ENCODE measurements at places on chromosomes 5 and 9.

DNA sequence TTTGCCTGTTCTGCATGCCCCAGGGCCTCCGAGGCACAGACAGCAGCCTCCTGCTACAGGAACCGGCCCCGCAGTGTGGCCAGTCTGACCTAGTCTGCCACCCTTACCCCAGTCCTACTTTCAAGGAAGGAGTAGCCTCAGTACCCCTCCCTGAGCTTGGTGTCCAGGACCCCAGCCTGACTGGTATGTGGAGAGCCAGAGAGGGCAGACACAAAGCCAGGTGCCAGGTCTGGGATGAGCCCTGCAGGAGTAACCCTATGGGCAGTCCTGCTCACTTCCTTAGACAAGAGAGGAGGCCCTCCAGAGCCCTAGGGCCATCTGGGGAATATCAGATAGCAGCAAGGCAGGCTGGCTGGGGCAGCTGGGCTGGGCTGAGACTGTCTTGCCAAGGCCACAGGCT is 67.8 kb downstream of the NRG2 start:
- no peak for DNase-seq

GRCh38 chr5:6718161-6718681 is 5.0 kb downstream of the TENT4A start:
- no peak for DNase-seq

DNA sequence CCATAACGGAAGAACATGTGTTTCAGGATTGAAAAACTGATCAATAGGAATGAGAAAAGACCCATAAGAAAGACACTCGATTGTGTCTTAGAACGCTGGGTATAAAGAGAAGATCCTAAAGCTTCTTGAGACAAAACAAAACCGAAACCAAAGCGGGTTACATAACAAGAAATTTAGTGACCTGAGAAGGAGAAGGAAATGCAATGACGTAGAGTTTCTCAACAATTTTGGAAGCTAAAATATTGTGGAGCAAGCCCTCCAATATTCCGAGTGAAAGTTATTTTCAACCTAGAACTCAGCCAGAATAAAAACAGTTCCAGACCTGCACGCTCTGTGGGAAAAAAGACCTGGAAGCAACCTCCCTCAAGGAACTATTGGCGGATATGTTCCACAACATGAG is 81.9 kb upstream of the FREM1 start:
- DNase-seq: no peak

DNA sequence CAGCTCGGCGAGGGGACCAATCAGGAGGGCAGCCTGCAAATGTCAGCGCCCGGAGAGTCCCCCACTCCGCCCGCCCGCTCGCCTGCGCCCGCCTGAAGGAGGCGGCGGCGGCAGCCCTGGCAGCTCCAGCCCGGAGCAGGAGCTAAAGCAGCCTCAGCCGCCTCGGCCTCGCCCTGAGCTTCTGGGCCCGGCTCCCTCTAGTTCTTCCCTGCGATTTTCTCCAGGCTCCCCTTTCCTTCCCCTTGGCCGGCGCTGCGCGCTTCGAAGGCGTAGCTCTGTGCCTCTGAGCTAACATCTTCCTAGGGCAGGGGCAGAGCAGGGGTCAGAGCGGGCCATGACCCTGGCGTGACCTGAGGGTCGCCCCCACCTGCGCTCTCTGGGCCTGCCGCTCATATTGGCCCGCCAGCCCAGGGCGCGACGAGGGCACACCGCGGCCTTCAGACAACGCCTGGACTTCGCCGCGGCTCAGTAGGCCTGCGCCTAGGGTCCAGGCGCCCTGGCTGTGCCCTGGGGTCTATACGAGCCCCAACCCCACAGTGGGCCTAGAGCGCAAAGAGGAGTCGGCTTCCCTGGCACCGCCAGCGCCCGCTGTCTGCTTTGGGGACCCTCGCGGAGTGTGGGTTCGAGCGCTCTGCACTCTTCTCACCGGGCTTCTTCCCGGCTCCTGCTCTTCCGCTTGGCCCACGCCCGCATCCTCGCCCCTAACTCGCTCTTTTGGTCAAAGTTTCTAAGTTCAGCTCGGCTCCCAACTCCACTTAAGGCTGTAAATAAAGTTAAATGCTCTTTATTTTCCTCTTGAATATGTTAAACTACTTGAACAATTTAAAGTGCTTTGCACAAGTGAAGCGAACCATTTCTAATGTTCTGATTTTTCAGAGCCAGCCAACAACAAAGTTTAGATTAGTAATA is 504 bp upstream of the OTP start:
- no peak for DNase-seq

- DNase-seq: no peak
These were observed 20.1 kb downstream of the PDE6A start for GRCh38 chr5:149924486-149924885.

GRCh38 chr5:60183881-60184280 is 290.4 kb upstream of the PDE4D start:
- DNase-seq: no peak

DNA sequence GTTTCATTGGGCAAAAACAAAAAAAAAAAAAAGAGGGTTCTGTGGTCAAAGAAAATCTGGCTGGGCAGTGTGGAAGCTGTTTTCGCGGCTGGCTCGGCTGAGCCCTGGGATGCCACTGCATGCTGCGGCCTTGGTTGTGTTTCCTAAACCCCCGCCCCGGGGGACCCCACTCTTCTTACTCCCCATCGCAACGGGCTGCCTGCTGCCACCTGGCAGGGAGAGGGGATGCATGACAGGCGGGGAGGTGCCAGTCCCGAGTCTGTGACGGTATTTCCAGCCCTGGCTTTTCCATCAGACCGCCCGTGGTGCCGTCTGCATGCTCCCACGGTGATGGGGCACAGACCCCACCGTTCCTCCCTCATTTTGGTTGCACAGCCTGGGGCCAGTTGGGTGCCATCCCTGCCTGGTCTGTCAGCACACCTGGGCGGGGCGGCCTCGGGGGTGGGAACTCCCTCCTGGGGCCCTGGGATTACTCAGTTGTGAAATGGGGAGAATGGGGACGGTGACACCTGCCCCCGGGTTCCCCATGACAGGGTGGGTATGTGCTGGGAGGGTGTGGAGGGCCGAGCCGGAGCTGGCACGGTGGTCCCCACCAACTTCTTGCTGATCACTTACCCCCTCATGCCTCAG is 101.0 kb downstream of the RXRA start:
- DNase-seq: no peak

- DNase-seq: no peak
These were observed 213.4 kb downstream of the LURAP1L start for GRCh38 chr9:12988258-12988657.

GRCh38 chr5:35066260-35066795 is 18.6 kb upstream of the AGXT2 start:
- no peak for DNase-seq

- DNase-seq: no peak
These were observed 19.7 kb downstream of the GPR107 start for GRCh38 chr9:130073373-130073772.

GRCh38 chr5:82901281-82901888 is 175.8 kb downstream of the TMEM167A start:
- no peak for DNase-seq

DNA sequence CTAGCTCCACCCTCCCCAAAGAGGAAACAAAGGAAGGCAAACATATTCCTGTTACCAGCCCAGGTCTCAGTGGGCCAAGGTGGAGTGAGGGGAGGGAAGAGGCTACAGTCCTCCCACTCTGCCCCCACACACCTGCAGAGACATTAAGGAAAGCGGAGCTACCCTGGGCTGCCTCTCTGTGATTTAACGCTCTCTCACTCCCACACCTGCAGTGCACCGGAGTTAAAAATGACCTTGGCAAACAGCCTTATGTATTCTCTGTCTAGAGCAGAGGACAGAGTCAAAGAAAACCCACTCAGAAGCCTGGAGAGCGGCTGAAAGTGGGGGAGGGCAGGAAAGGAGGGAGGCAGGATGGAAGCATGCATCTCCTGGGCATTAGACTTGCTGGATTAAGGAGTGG is 32.7 kb downstream of the KCNIP1 start:
- DNase-seq: no peak

Measured in Jurkat, Clone E6-1 (cell line).